GM23248 (cell line): ENCODE measurements at places on chromosomes 4 and X.

DNA sequence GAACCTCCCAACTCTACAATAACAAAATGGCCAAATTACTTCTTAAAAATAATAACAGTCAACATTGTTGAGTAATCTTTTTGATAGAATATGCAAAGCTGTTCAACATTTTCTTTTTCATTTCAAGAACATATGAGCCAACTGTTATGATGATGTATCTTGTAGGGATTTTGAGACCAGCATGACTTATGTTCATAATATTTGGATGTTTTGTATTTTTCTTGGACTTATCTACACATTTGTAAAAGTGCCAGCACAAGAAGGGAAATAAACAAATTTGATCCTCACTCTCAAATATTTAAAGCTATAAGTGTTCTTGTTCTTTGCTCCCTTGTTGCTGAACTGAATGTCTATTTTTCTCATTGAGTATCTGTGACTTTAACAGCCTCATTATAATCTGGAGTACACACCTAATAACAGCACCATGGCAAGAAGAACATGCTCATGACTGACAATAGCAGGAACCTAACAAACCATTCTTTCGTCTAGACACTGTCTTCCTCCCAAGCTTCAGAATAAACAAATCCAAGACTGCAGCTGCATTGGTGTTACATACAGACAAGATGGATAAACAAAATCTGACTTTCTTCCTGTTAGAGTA, 1049.7 kb downstream of the FAT4 start:
- peak; percentile 10 for DNase-seq

- DNase-seq, result no peak
These were observed 583.1 kb downstream of the INPP4B start for GRCh38 chr4:142262956-142263355.

DNA sequence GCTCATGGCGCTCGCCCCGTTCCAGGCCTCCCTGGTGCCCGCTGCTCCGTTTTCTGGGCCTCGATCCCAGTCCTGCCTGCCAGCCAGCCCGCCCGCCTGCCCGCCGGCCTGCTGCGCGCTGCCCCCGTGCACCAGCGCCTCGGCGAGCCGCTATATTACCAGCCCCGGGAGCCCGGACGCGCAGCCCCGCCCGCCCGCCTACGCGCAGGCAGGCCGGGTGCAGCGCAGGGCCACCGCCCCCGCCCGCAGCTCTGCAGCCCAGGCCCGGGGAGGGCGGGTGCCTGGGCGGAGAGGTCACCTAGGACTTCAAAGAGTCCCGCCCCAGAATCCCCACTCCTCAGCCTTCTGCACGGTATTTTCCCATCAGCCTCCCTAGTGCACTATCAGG, at the start of gene MAOB:
MAOB (minus strand) TSS at position 157 of the 388 bp plus-strand sequence; CDS start at position 6, 151 bp downstream.
- DNase-seq, result peak; percentile 35

GRCh38 chr4:125313497-125313896, 1.3 kb upstream of the FAT4 start:
- DNase-seq, result peak; percentile 91
